ENCODE measurements at places on chromosomes 4 and X. TPM values are rescaled to one million over a fixed set of nuclear protein-coding genes. Genes with fewer than 3 reads are reported as not detected.

The CACNA1F gene
- total RNA-seq, result 0.74 TPM

The CORIN gene
- not detected for total RNA-seq

The FRG1 gene
- 69.6 TPM for total RNA-seq

The PAGE1 gene
- not detected for total RNA-seq
